ENCODE measurements at places on chromosomes 16 and 17.

- DNase-seq, result no peak
Observed at GRCh38 chr16:14310519-14310991, 239.4 kb downstream of the MRTFB start.

DNA sequence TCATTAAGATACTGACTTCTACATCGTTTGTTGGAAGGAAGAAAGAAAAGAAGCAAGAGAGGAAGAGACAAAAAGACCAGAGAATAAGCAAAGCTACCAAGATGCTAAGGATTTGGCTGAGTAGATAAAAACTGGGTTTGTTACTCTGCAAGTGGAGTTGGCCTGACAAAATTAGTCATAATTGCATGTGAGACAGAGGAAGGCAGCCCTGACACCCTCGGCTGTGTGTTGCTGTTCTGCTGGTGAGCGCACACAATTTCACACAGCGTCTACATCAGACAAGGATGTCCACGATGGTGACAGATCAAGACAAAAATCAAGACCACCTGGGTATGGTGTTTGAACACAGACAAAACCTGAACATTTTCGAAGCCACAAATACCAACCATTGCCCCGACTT is 75.4 kb upstream of the FA2H start:
- no peak for DNase-seq

DNA sequence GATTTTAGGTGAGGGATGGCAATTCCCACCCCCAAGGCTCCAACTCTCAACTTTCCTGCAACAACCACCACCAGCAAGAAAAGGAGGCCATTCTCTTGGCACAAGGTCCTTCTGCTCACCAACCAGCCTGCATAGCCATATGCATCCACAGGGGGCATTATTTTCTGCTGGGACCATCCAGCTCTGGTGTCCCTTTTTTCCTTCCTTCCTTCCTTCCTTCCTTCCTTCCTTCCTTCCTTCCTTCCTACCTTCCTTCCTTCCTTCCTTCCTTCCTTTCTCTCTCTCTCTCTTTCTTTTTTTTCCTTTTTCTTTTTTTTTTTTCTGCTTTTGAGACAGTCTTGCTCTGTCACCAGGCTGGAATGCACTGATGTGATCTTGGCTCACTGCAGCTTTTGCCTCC is 21.1 kb upstream of the COX10 start:
- DNase-seq, result no peak

DNA sequence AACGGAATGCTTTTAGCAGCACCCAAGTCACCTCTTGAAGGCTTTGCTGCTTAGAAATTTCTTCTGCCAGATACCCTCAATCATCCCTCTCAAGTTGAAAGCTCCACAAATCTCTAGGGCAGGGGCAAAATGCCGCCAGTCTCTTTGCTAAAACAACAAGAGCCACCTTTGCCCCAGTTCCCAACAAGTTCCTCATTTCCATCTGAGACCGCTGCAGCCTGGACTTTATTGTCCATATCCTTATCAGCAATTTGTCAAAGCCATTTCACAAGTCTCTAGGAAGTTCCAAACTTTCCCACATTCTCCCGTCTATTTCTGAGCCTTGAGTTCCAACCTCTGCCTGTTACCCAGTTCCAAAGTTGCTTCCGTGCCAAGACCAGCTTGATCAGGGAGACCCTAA is 27.4 kb downstream of the TMC6 start:
- DNase-seq, result no peak

GRCh38 chr16:55479430-55480140 is 587 bp downstream of the MMP2 start:
- DNase-seq, result no peak

- no peak for DNase-seq
Observed at GRCh38 chr16:85915125-85915845, 16.3 kb downstream of the IRF8 start.

GRCh38 chr17:49454050-49454449 is 39.4 kb upstream of the PHB1 start:
- DNase-seq, result no peak

DNA sequence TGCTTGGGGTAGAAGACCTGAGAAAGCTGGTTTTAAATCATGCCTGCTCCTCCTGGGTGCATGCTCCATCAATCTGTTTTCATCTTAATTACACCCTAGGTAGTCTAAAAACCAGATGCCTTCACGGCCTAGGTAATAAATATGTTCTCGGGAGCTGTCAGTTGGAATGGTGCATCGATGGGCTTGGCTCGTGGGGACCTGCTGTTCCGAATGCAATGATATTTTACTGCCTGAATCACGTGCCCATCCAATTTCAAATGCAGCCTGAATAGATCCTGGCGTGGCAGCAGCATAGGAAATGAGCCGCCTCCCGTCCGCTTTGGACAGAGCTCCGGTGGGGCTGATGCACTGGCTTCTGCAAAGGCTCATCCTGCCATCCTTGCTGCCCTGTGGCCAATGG is 18.8 kb upstream of the FAAP100 start:
- DNase-seq, result no peak

- DNase-seq, result no peak
Observed at GRCh38 chr16:57711-58110, 4.1 kb downstream of the SNRNP25 start.

DNA sequence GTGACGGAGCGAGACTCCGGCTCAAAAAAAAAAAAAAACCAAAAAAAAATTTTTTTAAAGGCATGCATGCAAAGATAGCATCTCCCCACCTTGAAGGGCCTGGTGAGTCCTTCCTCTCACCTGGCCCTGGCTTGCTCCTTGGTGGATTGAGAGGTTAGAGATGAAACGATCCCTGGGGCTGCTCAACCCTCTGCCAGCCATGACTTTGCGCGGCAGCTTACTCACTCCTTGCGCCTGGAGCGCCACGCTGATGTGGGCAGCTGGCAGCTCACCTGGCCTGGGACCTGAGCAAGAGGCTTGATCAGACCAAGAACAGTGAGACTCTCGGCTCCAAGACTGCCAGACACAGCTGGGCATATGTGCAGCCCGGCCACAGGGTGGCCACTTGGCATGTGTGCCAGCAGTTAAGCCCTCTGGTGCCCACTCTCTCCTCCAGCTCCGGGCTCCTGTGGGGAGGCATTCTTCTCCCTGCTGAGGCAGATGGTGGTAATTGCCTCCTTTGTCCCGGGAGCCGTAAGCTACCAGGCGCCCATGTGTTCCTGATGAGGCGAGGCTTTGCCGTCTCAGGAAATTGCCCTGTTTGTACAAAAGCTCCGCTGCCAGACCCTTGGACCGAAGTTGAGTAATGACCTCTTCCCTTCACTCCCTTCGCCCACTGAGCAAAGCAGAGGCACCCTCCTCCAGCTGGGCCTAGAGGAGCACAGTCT is 5.1 kb upstream of the EVPL start:
- peak; percentile 46 for DNase-seq

DNA sequence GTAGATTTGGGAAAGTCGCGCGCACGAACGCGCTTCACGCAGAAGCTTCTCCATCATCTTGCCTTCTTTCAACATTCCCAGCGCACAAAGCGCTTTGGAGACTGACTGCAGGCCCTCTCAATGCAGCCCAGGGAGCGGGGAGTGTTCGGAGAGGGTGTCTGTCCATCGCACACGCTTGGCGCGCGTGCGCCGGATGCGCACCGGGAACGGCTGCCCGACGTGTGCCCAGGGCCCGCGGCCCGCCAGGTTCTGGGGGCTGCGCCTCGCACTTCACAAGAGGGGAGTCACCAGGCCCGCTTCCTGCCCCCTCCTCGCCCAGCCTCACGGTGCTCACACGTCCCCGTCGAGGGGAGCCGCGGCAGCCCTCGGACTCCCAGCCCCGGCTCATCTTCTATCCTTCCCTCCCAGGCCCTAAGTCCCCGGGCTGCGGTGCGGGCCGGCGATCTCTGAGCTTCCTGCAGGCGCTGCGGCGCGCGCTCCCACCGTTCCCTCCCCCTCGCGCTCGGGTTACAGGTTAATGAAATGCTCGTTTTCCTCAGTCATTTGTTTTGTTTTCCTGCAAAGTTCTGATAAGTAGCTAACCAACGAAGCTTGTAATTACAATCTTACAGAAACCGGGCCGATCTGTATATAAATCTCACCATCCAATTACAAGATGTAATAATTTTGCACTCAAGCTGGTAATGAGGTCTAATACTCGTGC is 2.8 kb upstream of the IRX3 start:
- DNase-seq, result no peak

GRCh38 chr17:57588086-57588485 is 157.0 kb downstream of the CCDC182 start:
- DNase-seq, result no peak

GRCh38 chr17:39252788-39253460 is 27.2 kb upstream of the STAC2 start:
- no peak for DNase-seq

DNA sequence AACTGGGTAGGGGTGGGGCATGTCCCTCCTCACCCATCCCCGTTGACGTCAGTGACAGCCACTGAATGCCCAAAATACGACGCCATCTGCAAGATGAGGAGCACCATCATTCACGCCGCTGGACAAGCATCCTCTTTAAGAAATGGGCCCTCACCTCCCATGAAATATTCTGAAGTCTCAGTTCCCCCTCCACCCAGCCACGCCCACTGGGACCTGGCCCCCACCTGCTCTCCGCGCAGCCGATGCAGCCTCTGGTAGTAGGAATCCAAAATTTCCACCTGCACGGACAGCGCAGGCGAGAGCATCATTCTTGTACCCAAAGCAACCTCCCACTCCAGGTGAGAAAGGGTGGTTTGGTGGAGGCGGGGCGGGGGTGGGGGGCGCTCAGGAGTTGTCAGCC is 5.6 kb downstream of the ITGA2B start:
- no peak for DNase-seq

DNA sequence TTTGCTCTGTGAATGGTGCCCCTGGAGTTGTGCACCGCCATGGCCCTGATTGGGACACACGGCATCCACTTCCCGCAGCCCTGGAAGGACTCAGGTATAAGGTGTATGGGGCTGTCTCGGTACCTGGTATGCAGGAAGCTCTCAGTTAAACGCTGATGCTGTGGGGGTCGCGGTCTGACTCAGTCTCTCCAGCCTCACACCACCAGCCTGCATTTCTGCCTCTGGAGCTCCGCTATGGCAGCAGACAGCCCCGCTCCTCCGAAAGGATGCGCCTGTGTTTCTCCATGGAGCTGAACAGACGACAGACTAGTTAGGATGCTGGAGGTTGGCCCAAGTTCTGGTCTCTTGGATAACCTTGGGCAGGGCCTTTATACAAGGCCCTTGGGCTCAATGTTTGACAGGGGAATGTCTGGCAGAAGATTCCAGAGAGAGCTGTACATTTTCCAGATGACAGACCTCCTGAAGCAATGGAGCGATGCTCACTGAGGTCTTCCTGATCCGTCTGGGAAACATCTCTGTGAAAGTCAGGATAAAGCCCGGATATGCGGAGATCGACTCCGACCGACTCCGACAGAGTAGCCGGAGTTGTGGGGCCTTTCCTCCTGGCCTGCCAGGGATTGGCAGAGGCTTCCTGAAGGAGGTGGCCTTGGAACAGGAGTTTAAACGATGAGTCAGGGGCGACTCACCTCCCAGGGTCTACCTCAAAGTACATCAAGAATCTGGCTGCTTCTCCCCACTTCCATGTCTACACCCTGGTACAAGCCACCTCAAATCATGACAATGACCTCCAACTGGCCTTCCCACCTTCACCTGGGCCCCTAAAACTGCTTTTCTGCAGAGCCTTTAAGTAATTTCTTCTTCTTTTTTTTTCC is 21.9 kb upstream of the BCAR1 start:
- DNase-seq, result no peak

GRCh38 chr16:1309888-1310831 is 724 bp downstream of the UBE2I start:
- no peak for DNase-seq

- DNase-seq, result no peak
Observed at GRCh38 chr17:72053036-72053435, 67.8 kb upstream of the SOX9 start.

GRCh38 chr17:44959821-44960531 is 8.1 kb downstream of the C1QL1 start:
- DNase-seq, result no peak

DNA sequence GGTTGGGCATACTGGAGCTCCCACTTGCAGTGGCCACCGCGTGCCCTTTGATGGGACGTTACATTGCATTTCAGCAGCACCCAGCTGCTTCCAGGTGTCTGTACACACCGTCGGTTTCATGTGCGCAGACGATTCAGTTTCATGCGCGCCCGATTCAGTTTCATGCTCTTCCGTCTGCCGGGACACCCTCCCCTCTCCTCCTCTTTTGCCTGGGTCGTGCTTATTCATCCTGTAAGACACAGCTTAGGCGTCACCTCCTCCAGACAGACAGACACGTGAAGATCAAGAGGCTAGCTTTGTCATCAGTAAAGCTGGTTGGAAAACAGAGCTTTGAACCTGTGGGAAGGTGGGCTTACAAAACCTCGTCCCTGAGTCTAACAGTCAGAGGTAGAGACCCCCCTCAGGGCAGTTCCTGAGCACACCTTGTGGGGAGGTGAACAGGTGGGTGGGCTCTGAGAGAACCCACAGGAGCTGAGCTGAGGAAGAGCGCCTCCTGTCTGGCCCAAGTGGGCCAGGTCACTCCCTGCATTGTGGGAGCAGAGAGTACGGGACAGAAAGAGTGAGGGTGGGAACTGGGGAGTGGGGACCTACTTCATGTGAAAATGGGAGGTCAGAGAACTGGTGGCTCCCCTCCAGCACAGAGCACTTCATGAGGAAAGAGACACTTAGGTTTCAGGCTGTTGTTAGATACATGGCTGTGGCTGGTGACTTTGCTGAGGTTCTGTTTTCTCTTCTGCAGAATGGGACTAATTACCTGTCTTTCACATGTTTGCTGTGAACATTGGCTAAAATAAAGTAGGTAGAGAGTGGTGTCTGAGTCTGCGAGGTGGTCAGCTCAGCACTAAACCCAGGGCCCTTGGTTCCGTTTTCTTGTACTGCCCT is 122.1 kb downstream of the SNX29 start:
- no peak for DNase-seq

DNA sequence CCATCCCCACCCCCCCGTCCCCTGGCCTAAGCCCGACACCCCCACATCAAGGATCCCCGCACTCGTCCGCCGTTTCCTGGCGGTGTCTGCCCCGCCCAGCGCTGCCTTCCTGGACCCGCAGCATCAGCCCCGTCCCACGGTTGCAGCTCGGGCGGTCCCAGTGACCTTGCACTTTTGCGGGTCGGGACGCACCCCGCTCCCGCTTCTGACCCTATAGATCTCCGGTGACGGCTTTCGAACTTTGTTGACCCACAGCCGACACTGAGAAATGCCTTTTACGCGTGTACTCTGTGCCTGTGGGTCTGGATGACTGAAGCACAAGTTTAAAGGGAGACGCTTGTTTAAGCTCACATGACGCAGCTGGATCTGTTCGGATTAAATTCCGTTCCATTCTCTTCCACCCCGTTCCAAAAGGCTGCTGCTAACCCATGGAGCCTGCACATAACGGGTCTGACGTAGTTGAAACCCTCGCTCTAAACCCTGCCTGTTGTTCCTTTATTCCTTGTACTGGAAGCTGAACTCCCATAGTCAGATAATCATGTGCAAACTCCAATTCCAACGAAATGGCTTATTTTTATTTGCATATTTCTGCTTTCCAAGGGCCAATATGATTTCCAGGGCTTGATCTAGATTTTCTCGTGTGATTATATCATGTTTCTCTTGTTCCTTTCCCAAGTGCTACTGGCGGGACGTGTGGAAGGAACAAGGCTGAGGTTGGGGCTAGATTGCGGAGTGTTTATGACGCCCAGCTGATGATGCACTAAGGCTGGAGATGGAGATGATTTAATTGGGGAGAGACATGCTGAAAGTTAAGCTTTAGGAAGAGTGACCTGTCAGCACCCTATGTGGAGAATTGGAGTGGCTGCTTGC is 834 bp downstream of the FLYWCH1 start:
- no peak for DNase-seq

- no peak for DNase-seq
Observed at GRCh38 chr16:87681981-87682570, 79.8 kb downstream of the JPH3 start.

All from NCI-H2081 treated with DMSO at 0.1 percent for 48 hours (cell line).